Chondrocyte (in vitro differentiated cells): ENCODE measurements at places on chromosomes 6 and 20. TPM values are rescaled to one million over a fixed set of nuclear protein-coding genes. Genes with fewer than 3 reads are reported as not detected.

DNA sequence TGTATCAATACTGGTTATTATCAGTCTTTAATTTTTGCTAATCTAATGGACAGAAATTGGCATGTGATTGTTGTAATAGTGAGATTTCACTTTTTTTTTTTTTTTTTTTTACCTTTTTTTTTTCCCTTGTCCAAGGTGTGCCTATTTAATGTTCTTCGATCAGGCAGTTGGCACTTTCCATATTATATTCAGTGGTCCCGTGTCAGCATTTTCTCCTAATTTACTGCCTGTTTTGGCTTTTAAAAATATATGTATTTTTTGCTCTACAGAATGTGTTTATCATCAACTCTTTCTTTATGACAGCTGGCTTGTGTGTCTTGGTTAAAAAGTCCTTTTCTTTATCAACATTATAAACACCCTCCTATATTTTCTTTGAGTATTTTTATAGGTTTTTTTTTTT is 39.4 kb downstream of the CDYL start:
- H3K4me1 ChIP-seq, result peaks cover 54% of the 10 kb centered on the region
- H3K27ac ChIP-seq, result no peak overlapping the region
- DNase-seq, result no peak
- H3K27me3 ChIP-seq, result no peaks in the 10 kb centered on the region
- H3K36me3 ChIP-seq, result no peaks in the 10 kb centered on the region
- no peak overlapping the region for H3K4me3 ChIP-seq

Gene SMPDL3A
- 8.2 to 9.1 TPM (median 8.7 TPM) in 3 replicates for total RNA-seq

DNA sequence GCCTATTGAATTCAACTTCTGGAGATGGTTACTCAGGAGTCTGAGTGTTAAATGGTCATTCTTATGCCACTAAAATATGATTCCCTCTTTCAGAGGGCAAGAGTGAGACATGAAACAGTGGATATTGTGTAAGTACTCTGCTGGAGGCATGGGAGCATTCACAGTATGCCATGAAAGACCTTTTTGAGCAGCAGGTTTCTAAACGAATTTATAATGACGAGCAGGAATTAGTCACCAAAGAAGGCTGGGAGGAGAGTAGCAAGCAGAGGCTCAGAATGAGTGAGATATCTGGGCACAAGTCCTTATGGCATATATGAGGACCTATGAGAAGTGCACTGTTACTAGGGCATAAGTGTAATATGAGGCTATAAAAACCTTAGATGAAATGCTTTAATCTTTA is 10.9 kb upstream of the MYB start:
- no peaks in the 10 kb centered on the region for H3K36me3 ChIP-seq
- H3K4me1 ChIP-seq, result no peaks in the 10 kb centered on the region
- no peak overlapping the region for H3K4me3 ChIP-seq
- DNase-seq, result no peak

Gene CFAP206
- total RNA-seq, result 0.12 to 0.73 TPM (median 0.44 TPM) in 3 replicates

DNA sequence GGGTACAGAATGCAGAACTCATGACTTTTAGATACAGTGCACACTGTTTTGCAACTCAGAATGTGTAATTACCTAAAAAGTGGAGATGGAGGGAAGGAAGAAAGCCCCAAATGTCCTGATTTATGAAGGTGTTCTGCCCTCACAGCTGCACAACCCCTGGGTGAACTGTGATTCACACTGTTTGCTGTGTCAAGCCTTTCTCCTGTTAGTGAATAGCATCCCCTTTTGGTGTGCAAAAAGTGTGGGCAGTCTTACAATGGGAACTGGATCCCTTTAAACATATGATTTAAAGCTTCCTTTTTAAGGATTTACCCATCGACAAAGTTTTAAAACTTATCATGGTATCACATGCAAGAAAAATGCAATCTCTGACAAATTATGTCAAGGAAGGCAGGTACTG is 633.4 kb upstream of the EPHA7 start:
- peaks cover 51% of the 10 kb centered on the region for H3K4me1 ChIP-seq
- no peaks in the 10 kb centered on the region for H3K27me3 ChIP-seq
- H3K4me3 ChIP-seq, result no peak overlapping the region
- no peak for DNase-seq
- H3K36me3 ChIP-seq, result no peaks in the 10 kb centered on the region
